ENCODE measurements at places on chromosomes 3 and 15. TPM values are rescaled to one million over a fixed set of nuclear protein-coding genes. Genes with fewer than 3 reads are reported as not detected.

DNA sequence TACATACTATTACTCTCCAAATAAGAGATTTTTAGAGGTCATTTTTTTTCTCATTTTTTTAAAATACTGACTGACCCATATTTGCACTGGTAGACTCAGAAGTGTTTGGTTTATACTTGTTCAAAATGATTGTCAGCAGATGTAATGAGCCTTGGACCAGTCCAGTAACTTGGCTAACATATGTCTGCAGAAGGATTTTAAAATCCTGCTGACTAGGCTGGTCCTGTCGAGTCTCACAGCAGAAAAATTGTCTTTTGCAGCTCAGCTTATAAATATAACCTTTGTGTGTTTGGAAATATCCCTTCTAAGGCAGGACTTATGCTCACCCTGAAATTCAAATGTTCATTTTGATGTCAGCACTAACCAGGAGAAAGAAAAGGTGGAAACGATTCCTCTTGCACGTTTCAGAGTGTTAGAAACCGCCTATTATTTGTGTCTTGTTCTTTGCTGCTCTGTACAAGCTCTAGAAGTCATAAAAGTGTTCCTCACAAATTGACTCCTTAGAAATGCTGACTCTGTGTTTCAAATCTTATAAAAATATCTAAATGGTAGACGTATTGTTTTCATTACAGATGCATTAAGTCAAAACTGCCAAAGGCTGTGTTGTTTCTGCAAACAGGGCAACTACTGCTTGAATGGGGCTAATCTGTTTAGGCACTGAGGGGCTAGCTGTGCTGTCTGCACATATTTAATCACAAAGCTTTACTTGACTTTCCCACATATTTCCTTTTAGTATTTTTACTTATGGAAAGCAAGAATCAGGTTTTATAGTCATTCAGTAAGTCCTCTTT lies 95.3 kb downstream of the CHL1 start:
- DNase-seq = no peak

DNA sequence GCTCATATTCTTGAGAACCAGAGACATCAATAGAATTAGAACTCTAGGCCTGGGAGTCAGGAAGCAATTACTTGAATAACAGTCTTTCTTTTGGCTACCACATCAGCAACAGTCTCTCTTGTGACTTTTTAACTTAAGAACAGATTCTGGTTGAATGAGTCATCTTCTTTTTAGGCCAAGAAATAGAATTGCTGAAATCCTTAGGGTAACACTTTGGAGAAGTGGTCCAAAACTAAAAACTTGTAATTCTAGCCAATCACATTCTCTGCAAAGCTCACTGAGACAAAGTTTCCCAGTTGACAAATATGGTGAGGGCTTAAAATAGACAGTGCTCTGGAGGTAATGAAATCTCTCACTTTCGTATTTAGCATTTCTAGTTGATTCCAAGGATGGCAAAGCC lies 238.0 kb downstream of the SHOX2 start:
- DNase-seq = no peak

GRCh38 chr3:114143817-114144216 lies 35.0 kb downstream of the DRD3 start:
- no peak for DNase-seq

The B3GALNT1 gene
- not detected for total RNA-seq

- no peak for DNase-seq
These were observed 270.6 kb upstream of the RGMA start for GRCh38 chr15:93359425-93360131.

DNA sequence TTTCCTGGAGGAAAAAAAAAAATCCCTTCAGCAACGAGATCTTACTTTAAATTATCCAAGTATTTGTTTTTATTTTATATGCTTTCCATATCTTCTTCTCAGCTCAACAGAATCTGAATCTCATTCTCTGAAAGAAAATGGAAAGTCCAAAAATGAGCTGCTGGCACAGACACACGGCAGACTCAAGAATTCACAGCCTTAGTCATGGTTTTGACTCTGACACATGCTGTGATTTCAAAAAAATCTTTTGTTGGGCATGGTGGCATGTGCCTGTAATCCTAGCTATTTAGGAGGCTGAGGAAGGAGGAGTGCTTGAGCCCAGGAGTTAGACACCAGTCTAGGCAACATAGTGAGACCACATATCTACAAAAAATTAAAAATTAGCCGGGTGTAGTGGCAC lies 565.0 kb downstream of the MAGI1 start:
- DNase-seq = no peak

- DNase-seq = no peak
These were observed 29.5 kb downstream of the POPDC2 start for GRCh38 chr3:119630880-119631329.

GRCh38 chr15:80978685-80979329 lies 10.8 kb downstream of the MESD start:
- DNase-seq = no peak

DNA sequence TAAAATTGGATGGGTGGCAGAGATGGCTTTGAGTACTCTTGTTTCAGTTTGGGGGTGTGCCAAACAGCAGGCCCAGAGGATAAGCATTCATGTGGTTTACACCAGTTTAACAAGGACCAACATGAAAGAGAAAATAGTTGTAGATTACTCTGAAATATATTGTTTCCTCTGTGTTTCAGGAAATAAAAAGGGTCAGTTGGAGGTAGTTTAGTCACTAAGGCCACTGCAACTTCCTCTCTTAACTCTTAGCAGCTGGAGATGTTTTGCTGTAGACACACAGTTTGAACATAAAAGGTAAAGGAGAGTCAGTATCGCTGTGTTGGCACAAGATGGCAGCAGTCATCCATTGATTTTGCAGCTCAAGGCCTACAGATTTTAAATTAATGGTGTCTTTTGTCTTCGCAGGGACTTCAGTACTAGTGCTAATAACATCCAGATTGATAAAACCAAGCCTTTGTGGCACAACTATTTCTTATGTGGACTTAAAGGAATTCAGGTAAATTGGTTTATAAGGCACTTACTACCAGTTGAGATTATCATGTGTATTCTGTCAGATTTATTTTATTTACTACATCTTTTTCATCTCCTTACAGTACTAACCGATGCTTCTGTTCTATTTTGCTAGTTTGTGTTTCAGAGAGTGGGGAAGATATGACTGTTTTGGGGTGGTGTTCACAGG lies 65.5 kb downstream of the GALK2 start:
- DNase-seq = peak; percentile 64

The FBN1 gene
- total RNA-seq = 17.2 TPM

The LSMEM2 gene
- total RNA-seq = not detected

The GOLGA8T gene
- not detected for total RNA-seq

The ACSBG1 gene
- total RNA-seq = 9.9 TPM

The GNB5 gene
- total RNA-seq = 37.1 TPM

GRCh38 chr3:23161308-23161707 lies 41.8 kb upstream of the UBE2E2 start:
- no peak for DNase-seq

DNA sequence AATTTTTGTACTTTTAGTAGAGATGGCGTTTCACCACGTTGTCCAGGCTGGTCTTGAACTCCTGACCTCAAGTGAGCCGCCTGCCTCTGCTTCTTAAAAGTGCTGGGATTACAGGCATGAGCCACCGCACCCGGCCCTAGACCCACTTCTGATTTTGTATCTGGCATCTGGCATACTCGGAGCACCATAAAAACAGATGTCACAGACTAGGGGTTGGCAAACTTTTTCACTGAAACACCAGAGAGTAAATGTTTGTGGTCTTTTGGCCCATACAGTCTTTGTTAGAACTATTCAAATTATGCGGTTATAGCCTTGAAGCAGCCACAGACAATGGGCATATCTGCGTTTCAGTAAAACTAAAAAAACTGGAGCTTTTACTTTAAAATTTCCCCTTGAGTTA lies 110.7 kb downstream of the TJP1 start:
- no peak for DNase-seq

The PDE8A gene
- total RNA-seq = 19.9 TPM

The CAND2 gene
- total RNA-seq = 20.2 TPM

The SPINT1 gene
- not detected for total RNA-seq

DNA sequence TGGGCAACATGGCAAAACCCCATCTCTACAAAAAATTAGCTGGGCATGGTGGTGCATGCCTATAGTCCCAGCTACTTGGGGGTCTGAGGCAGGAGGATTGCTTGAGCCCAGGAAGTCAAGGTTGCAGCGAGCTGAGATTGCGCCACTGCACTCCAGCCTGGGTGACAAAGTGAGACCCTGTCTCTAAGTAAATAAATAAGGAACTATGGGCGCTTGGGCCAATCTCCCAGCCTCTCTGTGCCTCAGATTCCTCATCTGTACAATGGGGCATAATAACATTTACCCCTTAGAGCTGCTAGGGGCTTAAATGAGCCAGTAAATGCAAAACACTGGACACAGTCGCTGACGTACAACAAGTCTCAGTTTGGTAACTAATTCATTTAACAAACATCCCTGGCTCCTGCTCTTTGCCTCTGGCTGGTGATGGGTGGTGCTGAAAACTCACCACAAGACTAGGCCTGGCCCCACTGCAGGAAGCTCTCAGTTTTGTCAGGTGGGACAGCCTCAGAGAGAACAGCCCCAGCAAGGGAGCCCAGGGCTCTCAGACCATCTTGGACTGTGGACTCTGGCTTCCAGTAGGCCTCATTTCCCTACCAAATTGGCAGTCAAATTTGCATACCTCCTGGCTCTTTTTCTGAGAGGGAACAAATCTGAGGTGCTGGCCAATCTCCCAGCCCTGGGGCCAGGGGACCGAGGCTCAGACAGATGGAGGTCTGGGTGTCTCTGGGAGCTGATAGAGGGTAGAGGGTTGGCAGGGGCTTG lies 6.4 kb upstream of the TBC1D2B start:
- peak; percentile 19 for DNase-seq

The CD96 gene
- not detected for total RNA-seq

The A4GNT gene
- not detected for total RNA-seq

- DNase-seq = no peak
These were observed 514.1 kb upstream of the CFAP20DC start for GRCh38 chr3:59563966-59564365.

GRCh38 chr3:172713316-172713715 lies 2.4 kb upstream of the NCEH1 start:
- DNase-seq = no peak

The SEMA3G gene
- total RNA-seq = 0.98 TPM

The TMCO5A gene
- total RNA-seq = not detected

DNA sequence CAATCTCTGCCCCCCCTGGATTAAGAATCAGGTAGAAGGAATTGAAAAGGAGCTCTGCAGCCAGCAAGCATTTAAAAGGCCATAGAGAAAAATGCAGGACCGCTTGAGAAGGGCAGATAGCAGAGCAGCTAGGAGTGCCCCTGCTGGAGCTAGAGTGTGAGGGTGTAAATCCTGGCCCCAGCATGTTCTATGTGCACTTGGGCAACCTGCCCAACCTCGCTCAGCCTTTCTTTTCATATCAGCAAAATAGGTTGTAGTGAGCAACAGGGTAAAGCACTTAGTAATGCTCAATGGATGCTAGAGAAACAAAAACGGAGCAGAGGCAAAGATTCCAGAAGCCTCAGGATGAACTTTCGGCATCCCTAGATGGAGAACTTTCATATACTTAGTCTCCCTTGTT lies 25.0 kb upstream of the THBS1 start:
- no peak for DNase-seq

DNA sequence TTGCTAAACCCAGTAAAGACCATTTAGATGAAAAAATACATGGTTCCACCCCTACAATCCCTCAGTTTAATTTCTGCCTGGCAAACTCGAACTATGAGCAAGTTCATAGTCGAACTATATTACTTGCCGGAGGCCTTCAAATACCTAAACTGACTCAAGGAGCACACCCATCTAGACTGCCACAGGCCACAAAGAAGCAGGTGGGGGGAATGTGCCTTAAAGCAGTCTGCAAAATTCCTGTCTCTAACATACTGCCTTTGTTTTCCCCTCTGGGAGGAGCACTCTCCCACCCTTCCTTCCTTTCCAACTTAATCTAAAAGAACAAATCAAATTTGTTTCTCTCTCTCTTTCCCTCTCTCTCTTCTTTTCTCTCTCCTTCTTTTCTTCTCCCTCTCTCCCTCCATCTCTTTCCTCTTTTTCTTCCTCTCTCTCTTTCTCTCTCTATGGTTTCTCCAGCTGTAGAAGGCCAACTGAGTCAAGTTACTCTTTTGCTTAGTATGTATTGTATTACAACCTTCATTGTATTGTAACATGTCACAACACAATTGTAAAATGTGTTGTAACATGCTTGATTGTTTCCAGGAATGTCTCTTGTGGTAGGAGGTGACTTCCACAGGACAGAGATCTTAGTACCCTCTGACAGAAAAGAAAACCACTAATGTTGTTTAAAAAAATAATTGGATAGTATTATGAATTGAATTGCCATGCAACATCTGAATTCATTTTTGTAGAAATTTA lies 496.3 kb downstream of the ROBO2 start:
- no peak for DNase-seq

The CCR9 gene
- total RNA-seq = not detected

The CFAP91 gene
- total RNA-seq = not detected

DNA sequence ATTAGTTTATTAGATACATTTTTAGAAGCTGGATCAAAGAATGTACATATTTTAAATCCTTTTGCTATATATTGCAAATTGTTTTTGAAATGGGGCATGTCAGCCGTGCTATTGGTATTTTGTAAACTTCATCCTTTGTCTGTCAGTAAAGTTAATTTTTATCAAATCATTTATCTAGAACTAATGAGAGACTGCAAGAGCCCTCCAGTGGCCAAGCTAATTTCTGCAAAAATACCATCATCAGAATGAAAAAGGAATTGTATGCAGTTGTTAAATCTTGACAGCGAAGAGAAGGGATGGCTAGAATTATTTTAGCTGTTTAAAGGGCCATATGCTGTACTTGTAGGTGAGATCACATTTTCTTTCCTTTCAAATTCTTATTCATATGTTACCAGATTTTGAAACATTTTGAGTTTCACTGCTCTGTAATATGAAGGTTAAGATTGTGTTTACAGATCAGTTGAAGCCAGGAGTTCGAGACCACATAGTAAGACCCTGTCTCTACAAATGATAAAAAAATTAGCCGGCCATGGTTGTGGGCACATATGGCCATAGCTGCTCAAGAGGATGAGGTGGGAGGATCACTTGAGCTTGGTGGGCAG lies 8.1 kb upstream of the CLDN11 start:
- no peak for DNase-seq

GRCh38 chr3:194989241-194989640 lies 281.7 kb downstream of the XXYLT1 start:
- no peak for DNase-seq

GRCh38 chr15:99992611-99993231 lies 259.5 kb upstream of the LYSMD4 start:
- DNase-seq = no peak

- DNase-seq = no peak
These were observed 32.3 kb downstream of the POLR2M start for GRCh38 chr15:57738734-57739237.

GRCh38 chr3:161866176-161866575 lies 369.6 kb downstream of the OTOL1 start:
- DNase-seq = no peak

The EPHA6 gene
- not detected for total RNA-seq

The PEX11A gene
- 11.0 TPM for total RNA-seq

- DNase-seq = no peak
These were observed 64.0 kb downstream of the SLC9C1 start for GRCh38 chr3:112230033-112230432.

The BSN gene
- 0.24 TPM for total RNA-seq

GRCh38 chr15:76179023-76179422 lies 119.2 kb downstream of the TMEM266 start:
- DNase-seq = no peak
